ENCODE measurements at places on chromosomes 12 and 14.

GRCh38 chr12:105804591-105805265 lies 334.0 kb downstream of the NUAK1 start:
- no peak for DNase-seq

DNA sequence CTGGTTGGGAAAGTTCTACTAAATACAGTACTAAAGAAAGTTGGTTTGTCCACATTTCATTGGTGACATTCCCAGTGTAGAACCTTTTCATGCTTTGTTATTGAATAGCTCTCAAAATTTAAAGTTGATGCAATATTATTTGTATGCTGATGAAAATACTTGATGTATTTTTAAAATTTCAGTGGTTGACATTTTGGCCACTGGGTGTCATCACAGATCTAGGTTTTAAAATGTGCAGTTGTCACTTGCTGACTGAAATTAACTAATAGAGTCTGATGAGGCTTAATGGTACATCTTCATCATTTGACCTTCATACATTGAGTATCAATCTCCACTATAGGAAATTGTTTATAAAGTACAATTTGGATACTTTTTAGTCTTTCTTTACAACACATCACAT lies 37.1 kb downstream of the CMAS start:
- DNase-seq = peak; percentile 25

DNA sequence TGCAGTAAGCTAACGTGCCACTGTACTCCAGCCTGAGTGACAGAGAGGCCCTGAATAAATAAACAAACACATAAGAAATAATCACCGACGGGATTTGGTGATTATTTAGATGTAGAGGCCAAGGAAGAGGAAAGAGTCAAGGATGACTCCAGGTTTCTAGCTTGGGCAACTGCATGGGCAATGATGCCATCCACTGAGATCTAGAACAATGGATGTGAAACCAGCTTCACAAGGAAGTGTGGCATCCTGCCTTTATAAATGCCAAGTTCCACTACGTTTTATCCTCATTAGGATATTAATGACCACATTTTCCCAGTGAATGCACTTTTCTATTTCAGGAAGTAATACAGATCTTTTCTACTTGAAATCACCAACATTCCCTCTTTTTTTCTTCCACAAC lies 10.9 kb upstream of the PTGER2 start:
- DNase-seq = no peak

DNA sequence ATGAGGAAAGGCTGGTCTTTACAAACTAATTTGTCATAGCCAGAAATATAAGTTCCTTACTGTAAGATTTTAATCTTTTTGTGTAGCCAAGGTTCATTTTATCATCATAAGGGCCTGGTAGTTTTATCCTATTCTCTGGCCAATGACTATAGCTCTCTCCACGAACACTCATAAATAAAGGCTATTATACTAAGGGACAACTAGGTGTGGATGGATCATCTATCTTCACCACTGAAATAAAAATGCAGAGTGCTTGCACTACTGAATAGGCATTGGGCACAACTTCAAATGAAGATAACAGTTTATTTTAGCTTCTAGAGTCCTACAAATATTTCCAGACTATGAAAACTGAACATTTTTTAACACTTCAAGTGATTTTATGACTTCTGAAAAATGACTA lies 698.6 kb downstream of the NOVA1 start:
- no peak for DNase-seq

DNA sequence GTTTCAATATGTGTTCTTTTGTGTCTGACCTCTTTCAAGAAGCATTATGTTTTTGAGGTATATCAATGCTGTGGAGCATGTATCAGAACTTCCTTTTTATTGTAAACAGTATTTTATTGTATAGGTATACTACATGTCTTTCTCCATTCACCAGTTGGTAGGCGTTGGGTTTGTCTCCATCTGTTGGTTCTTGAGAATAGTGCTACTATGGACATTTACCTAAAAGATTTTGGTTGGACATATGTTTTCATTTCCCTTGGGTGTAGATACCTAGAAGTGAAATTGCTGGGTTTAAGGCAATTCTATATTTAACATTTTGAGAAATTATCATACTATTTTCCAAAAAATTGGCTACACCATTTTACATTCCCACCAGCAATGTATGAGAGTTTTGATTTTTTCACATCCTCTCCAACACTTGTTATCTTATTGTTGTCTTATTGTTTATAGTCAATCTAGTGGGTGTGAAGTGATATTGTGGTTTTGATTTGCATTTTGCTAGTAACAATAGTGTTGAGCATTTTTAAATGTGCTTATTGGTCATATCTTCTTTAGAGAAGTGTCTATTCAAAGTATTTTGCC lies 409.2 kb downstream of the IPO8 start:
- DNase-seq = no peak

GRCh38 chr12:32893458-32893857 lies 3.1 kb downstream of the PKP2 start:
- no peak for DNase-seq

- no peak for DNase-seq
These were observed 18.0 kb downstream of the MAP1LC3B2 start for GRCh38 chr12:116577154-116577561.

All from CD4-positive, alpha-beta T cell treated with Interferon alpha-2 for 1 hour (primary cell).